ENCODE measurements at places on chromosomes 13 and 19.
A peak's percentile ranks its signal among the peaks of the same experiment; 100 is the strongest.

DNA sequence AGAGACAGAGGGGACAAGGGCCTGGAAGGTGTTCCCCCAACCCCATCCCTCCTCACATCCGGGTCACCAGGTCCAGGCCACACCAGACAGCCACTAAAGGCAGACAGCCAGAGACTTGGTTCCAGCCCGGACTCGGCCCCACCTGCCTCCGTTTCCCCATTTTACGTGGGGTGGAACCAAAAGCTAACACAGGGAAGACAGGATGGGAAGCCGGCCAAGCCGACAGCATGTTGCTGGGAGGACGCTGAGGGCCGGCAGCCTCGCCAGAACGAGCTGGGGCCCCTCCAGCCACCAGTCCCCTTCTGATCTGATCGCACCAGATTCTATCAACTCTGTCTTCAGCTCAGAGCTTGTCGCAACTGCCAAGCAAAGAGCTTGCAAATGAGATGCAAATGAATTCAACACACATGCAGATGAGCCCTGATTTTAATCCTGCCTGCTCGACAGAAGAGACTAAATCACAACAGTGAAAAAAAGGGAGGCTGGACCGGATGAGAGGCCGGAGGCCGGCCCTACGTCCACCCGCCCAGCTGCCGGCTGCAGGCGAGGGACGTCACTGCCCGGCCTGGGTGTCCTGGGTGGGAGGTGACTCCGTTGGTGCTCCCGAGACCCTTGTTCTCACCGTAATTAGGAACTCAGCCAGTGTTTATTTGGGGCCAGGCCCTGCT, 17.5 kb upstream of the SHC2 start:
- DNase-seq, result no peak

GRCh38 chr19:48630296-48631063, 6.7 kb downstream of the DBP start:
- peak; percentile 33 for DNase-seq

GRCh38 chr19:19445911-19446361, 40.5 kb downstream of the GATAD2A start:
- no peak for DNase-seq

- DNase-seq, result no peak
Observed at GRCh38 chr19:43812688-43813087, 10.4 kb upstream of the LYPD5 start.

- no peak for DNase-seq
Observed at GRCh38 chr13:99264051-99264450, 5.9 kb upstream of the GPR18 start.

GRCh38 chr13:113639616-113640262, 18.3 kb downstream of the ATP4B start:
- DNase-seq, result no peak

DNA sequence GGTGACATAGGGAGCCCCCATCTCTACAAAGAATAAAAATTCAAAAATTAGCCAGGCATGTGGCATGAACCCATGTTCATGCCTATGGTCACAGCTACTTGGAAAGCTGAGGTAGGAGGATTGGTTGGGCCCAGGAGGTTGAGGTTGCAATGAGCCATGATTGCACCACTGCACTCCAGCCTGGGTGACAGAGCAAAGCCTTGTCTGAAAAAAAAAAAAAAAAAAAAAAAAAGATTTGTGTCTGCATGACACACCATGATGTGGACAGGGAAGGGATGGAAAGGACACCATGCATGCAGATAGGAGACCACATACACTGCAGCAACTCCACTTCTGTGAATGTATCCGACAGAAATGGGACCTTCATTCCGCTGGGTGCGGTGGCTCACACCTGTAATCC, 34.0 kb upstream of the HOMER3 start:
- no peak for DNase-seq

- no peak for DNase-seq
Observed at GRCh38 chr13:32791545-32792172, 205.4 kb downstream of the PDS5B start.

DNA sequence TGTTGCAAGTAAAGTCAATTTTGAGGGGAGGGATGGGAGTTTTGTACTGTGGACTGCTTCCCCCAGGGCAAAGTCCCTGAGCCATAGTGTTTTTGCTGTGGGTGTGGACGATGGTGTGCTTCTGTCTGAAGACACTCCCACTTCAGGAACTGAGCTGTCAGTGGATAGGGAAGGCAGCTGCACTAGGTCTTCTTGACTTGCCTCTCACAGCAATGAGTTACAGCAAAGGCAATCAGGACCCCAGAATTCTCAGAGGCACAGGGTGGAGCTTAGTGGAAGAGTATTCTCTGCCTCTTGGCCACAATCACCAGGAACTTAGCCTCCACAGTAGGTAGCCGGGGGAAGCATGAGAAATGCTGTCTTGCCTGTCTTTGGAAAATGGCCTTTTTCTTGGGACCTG, 1416.6 kb upstream of the MIR17HG start:
- DNase-seq, result no peak

- no peak for DNase-seq
Observed at GRCh38 chr19:5030822-5031221, 61.9 kb downstream of the KDM4B start.

DNA sequence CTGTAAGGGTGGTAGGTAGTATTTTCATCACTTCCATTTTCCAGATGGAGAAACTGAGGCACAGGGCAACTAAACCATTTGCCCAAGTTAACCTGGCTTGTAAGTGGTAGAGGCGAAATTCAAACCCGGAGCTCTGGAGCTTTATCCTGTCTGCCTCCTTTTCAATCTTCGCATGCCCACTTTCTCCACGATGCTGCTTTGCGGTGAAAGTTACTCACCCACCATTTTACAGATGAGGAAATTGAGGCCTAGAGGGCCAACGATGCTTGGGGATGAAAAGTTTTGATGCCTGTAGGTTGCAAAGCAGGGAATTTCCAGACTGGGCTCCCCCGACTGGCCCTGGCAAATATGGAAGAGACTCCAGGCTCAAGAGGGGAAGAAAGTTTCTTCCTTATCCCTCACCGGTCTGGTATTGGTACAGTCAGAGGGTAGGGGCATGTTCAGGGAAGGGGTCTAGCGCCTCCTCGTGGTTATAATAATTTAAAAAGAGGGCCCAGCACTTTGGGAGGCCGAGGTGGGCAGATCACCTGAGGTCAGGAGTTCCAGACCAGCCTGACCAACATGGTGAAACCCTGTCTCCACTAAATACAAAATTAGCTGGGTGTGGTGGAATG, 1.9 kb upstream of the SH2D3A start:
- DNase-seq, result peak; percentile 9

- no peak for DNase-seq
Observed at GRCh38 chr13:71087006-71087405, 780.0 kb downstream of the DACH1 start.

DNA sequence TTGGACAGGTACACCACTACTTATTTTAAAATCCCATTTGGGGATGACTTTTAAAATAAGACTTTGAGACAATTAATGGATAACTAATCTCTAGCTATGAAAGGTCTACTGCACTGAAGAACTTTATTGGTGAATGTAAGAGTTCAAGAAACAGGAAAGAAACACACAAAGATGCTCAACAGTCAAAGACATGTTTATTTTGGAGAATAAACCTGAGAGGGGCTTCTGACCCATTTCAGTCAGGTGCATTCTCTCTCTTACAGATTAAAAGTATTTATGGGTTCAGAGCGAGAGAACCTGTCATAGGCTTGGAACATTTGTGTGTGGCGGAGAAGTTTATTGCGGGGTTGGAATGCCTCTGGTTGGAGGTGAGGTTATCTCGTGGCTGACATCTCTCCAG, 94.3 kb upstream of the USP29 start:
- DNase-seq, result no peak

DNA sequence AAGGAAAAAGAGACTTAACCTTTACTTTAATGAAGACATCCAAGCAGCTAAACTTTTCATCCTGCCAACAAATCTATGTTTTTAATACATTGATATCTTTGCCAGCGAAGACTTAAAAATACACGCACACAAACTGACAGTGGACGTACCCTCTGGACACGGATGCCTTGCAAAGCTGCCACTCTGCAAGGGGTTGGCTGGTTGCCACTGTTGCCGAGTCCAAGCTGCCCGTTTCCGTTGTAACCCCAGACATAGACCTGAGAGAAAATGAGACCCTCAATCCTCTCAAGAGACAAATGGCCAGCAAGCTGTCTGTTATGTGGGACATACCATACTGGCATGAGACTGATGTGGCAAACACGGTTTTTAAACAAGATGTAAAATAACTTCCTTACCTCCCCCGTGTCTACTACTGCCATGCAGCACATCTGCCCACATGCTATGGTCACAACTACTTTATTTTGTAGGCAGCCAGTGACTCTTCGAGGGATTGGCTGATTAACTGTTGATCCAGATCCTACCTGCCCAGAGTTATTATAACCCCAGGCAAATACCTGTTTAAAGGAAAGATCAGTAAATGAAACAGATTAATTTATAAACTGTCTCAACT, 21.2 kb downstream of the RCBTB2 start:
- peak; percentile 60 for DNase-seq

GRCh38 chr13:102862624-102863210, 16.9 kb downstream of the ERCC5 start:
- DNase-seq, result no peak

GRCh38 chr19:57280962-57281400, 696 bp downstream of the ZNF460 start:
- peak; percentile 22 for DNase-seq

GRCh38 chr19:29521291-29522075, 4.3 kb upstream of the VSTM2B start:
- DNase-seq, result no peak

DNA sequence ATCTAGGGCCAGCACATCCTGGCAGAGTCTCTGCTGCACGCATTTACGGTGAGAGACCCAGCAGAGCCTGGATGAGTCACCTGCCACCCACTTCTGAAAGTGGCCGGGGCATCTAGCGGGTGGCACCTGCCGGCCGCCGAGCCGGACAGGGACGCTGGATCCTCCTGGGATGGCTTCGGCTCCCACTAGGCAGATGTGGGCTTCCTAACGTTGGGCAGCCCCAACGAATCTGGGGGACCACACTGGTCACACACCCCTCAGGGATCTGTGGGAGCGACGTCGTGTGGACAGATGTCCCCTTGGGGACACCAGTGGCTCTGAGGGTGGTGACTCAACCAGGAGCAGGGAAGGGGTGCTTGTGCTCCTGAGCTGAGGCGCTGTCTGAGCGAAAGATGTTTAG, 32.2 kb downstream of the TMEM255B start:
- DNase-seq, result no peak

- DNase-seq, result peak; percentile 56
Observed at GRCh38 chr13:40446365-40446764, 220.1 kb downstream of the FOXO1 start.

DNA sequence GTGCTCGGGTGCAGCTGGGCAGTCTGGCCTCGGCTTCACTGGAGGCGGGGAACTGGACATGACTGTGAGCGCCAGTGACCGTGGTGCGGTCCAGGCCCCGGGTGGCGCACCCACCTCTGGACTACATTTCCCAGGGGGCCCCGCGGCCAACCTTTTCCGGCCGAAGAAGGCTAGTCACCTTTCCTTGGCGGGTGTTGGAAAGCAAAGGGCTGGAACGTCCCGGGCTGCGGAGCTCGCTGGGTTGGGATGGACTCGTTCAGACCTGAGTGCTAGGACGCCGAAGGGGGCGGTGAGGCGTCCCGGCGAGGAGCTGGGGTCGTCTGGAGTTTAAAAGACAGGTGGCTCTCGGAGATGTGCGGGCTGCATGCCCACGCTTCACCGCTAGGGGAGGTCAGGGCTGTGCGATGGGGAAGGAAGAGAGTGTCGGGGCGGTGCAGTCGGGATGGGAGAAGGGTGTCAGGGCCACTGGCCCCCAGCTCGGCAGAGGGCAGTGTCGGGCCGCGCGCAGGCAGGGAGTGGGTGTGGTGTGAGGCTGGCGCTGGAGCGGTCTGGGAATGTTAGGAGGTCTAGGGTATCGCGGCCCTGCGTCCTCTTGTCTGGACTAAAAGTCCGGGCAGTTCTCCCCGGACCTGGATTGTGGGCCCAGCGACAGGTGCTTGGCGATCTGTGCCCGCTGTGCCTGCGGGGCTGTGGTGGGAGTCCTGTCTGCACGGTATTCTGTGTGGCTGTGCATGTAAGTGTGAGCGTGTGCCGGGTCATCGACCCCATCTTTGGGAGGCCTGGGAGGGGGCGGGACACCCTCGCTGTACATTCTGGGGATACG, 57.1 kb downstream of the ZNF568 start:
- DNase-seq, result peak; percentile 64

GRCh38 chr13:29451976-29452375, 143.5 kb downstream of the SLC7A1 start:
- no peak for DNase-seq

DNA sequence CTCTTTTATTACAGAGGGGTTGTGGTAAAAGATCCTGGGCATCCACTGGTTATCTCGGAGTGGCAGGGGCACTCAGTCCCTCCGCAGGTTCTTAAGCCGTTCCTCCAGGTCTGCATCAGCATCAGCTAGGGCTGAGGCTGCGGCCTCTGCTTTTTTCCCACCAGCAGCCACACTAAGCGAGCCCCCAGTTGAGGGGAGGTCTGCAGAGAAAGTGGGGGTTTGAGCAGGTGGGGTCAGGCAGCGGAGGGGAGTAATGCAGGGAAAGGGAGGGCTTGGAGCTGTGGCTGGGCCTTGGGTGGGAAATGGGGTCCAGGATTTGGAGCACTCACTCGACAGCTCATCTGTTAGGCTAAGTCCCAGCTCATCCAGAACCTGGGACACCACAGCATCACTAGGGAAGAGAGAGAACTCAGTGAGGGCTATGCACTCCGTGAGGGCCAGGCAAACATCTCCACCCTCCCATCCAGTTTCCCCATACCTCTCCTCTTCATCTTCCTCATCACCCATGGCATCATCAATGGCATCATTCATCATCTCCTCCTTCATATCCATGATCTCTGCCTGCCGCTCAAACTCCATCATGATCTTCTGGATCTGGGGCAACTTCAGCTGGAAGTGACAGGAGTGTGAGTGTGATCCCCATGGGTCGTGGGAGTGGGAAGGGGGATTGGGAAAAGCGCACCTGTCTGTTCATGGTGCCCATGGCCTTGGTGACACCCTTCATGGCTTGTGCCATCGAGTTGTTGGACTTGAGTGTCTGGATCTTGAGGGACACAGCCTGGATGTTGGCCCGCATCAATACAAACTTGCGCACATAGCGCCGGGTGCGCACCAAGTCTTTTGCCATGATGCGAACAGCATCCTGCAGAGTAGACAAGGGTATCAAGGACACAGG, 3.1 kb downstream of the CHMP2A start:
- no peak for DNase-seq

DNA sequence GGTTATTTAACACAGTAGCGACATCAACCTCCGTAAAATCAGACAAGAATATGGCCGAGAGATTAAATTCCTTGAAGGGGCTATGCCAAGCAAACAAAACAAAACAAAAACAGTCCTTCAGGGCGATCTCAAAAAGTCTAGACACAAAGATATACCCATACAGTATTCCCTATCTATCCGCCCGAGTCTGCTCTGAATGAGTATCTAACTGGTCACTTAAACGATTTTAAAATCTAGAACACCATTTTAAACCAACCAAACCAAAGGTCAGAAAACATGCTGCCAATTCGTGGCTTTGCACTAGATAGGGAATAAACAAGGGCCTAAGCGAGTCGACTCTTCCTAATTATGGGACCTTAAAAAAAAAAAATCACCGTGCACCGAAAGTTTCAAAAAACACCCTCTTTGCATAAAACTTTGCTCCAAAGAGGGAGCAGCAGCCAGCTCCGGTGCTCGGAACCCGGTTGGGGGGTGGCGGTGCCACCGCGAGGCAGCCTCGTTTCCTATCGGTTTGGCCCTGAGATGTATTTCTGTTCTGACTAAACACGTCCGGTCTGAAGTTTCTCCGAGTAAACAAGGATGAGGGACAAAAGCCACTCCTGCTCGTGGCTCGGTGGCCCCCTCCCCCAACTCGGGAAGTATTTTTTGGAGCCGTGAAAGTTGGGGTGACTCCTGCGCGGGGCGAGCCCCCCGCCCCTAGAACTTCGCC, 1.8 kb downstream of the HMGB1 start:
- peak; percentile 73 for DNase-seq
